Lung microvascular endothelial cell (primary cell): ENCODE measurements at places on chromosomes 16 and 17. TPM values are rescaled to one million over a fixed set of nuclear protein-coding genes. Genes with fewer than 3 reads are reported as not detected.

DNA sequence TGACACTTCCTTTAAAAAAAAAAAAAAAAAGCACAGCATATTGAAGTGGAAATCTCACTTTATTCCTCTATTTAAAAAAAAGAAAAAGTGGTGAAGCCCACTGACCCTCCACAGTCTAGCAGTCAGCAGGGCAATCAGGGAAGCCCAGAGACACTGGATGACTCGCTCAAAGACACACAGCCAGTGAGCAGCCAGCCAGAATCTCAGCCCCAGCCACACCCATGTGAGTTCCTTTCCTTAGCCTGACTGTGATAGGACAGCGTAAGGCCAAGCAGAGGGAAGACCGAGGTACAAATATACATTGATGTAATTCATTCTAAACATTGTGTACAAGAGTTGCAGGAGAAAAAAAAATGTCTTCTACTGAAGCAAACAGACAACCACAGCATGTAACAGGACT lies 22.5 kb downstream of the XPO6 start:
- DNase-seq, result no peak

DNA sequence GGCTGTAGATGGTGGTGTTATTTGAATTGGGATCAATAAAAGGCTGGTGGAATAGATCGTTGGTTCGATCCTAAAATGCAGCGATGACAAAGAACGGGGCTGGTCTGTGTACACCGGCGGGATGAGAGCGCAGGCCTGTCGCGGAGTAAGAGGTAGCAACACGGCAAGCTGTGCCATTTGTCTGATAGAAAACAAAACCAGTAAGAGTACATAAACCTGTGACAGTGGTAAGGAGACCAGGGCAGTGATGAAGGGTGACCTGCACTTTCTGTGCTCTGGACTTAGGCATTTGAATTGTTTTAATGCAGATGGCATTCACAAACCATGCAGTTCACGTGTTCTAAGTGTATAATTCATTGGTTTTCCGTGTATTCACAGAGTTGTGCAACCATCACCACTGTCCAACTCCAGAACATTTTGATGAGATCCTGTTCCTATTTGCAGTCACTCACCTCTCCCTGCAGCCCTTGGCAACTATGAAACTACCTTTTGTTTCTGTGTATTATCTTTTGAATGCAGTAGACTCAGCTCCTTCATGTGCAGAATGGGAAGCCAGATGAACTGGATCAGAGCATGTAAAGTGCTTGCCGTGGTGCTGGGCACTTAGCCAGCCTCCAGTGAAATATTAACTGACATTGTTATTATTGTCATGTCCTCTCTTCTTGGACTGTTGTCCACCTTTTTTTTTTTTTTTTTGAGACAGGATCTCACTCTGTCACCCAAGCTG lies 286.1 kb downstream of the SNX29 start:
- no peak for DNase-seq

COQ9 gene
- total RNA-seq, result 32.7 and 55.8 TPM in 2 replicates

DNA sequence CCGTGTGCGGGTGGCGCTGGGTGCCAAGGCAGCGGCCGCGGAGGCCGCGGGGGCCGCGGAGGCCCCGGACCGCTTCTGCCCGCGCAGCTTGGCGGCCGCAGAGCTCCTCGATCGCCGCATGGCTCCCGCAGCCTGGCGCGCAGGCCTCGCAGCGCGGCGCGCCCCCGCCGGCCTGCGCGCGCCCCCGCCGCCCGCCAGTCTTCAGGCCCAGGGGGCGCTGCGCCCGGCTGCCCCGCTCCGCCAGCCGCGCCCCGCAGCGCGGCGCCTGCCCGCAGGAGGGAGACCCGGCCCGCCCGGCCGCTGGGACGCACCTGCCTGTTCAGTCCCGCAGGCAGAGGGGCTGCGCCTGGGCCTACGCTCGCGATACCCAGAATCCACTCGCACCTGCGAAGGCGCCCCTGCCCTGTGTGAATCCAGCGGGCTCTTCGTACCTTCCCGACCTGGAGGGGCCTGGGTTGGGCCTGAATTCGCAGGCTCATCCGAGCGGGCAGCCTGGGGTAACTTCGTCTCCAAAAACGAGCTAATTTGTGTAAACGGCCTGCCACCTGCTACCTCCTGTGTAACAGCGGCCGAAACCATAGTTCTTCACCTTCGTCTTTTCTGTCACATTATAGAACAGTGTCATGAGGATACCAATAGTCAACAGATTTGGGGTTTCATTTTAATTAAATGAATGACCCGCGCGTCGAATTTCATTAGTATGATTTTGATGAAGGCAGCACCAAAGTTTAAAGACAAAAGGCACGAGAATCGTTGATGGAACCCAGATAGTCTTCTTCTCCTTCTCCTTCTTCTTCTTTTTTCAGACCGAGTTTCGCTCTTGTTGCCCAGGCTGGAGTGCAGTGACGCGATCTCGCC lies at the start of gene CENPV:
Gene CENPV, minus strand, starts transcription at position 153 of the 858 bp plus-strand sequence. Its CDS starts 33 bp downstream, at position 120.
- peak; percentile 42 for DNase-seq

DNA sequence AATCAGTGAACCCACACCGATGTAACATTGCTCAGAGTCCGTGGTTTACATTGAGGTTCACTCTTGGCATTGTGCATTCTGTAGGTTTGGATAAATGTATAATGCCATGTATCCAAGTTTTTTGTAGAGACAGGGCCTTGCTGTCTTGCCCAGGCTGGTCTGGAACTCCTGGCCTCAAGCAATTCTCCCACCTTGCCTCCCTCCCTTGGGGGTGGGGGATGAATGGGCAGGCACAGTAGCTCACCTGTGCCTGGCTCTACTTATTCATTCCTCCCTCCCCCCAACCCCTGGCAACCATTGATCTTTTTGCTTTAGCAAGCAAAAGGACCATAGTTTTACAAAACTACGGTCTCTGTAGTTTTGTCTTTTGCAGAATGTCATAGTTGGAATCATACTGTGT lies 181.4 kb downstream of the SPECC1 start:
- DNase-seq, result no peak
